ENCODE measurements at places on chromosomes 1 and 21.

DNA sequence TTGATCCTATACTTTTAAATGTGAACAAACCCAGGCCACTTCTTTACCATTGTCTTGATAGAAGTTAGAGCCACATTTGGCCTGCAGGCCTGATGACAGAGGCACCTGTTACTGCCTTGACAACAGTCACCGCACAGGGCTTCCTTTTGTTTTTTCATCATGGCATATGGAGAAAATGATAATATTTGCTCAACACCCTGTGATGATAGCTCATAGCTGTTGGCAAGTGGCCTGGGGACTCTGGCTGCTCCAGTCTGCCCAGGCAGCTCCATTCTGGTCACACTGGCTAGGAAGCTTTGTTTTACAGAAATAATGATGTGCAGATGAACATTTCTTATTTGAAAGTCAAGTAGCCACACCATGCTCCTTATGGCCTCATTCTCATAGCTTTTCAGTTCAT is 89.6 kb upstream of the GPR88 start:
- DNase-seq: no peak

- DNase-seq: peak; percentile 2
These were observed 1262.8 kb upstream of the PRMT6 start for GRCh38 chr1:105793536-105794146.

DNA sequence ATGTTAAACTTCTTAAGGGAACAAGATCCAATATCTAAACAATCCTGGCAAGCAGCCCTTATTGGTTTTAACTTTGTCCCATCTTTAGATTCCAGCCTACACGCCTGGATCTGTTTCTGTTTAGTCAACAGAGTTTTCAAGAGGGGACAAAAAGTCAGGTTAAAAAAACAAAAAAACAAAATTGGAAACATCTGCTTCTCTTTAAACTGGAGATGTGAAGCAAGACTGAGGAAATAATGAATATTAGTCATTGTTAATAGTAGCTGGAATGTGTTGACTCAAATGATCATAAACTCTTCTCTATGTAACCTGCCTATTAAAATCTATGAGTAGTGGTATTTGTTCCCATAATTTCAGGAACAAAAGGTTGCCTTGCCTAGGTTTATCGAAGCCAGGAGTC is 55.0 kb downstream of the NID1 start:
- DNase-seq: no peak

DNA sequence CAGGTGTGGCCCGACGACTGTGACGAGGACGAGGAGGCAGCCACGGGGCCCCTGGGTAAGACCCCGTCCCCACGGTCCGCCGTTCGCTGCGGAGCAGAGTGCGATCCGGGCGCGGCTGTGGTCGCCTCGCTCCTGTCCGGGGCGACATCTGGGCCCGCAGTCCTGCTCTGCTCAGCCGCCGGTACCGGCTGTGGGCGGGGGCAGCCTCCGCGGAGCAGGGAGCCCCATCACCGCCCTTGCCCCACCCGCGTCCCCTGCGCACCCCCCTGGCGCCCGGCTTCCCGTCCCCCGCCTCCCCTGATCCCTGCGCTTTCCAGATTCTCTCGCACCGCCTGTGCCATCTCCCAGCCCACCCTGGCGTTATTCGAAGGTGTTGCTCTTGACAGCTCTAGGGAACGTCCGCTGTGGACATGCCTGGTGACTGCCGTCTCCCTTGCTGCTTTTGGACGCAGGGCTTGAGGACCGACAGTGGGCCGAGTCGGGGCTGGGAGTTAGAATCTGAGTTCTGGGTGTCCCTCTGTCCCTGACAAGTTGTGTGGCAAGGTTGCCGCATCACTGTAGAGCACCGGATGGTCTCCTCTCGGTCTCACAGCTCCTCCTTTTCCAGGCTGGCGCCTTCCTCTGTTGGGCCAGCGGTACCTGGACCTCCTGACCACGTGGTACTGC is 596 bp downstream of the TOR3A start:
- DNase-seq: peak; percentile 21

- DNase-seq: peak; percentile 5
These were observed 15.4 kb upstream of the LCE5A start for GRCh38 chr1:152495066-152495675.

GRCh38 chr1:85822696-85823095 is 114.5 kb upstream of the ZNHIT6 start:
- DNase-seq: no peak

GRCh38 chr21:33368124-33368523 is 35.1 kb upstream of the IFNGR2 start:
- DNase-seq: no peak

DNA sequence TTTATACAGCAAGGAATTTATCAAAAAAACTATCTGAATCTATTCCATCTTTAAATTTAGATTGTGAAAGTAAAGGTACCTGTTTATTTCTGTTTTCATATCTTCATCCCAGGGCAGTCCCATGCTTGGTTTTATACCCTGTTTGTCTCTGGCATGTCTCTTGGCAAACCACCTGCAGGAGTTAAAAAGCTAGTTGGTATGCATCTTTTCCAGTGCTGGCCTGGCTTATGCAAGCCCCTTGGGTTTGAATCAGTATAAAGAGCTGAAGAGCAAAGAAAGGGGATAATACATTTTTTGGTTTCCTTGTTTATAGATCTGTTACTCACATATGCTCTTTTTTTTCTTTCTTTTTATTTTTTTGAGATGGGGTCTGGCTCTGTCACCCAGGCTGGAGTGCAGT is 37.8 kb downstream of the LRRC8C start:
- no peak for DNase-seq

DNA sequence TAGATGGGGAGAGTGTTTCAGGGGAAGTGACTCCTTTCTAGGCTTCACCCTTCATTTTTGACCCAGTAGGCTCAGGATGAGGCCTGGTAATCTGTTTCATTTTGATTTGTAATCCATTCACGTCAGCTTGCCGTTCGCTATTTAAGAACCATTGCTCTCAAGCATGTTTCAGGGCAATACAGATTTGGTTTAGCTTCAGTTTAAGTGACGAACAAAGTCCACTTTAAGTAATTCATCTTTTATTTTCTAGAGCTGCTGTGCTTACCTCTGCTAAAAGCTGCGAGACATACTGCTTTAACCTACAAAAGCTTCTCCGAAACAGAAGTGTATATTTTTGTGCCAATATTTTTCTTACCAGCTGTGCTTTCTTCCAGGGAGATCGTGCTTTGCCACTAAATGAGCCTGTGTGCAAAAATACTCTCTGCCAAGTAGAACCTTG is 8.9 kb upstream of the FMO3 start:
- no peak for DNase-seq

DNA sequence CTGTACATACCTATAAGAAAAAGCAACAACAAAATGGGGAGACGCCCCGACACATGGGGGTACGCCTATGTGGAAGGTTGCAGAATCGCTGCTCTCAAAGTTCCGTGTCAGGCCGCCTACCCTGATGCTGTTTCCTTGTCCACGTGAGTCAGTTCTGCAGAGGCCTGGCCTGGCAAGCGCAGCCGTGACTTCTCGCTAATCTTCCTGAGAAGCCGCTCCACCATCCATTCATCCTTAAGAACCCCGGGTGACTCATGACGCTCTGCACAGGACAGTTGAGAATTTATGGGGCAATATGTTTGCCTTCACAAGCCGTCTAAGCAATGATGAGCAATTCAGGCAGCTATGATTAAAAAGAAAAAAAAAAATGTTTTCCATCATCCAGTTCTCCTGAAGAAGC is 122.3 kb upstream of the TMPRSS2 start:
- no peak for DNase-seq

DNA sequence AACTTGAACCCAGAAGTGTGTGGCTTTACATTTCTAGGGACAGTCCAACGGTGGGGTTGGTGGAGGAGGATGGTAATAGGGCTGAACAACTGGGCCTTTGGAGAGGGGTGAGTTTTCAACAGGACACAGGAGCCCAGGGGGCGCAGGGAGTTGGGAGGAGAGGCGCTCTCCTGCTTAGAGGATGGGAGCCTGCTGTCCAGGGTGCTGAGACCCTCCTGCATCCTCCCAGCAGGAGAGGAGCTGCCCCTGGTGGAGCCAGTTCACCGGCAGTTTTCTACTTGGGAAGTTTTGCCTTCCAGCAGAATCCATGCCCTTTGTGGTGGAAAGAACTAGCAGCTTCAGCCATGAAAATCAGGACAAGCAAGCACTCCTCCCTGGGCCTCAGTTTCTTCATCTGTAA is 8.6 kb downstream of the KCNC4 start:
- no peak for DNase-seq

GRCh38 chr1:48683839-48684238 is 92.9 kb downstream of the BEND5 start:
- DNase-seq: no peak

- DNase-seq: no peak
These were observed 63.9 kb downstream of the MAP3K7CL start for GRCh38 chr21:29194342-29194741.

DNA sequence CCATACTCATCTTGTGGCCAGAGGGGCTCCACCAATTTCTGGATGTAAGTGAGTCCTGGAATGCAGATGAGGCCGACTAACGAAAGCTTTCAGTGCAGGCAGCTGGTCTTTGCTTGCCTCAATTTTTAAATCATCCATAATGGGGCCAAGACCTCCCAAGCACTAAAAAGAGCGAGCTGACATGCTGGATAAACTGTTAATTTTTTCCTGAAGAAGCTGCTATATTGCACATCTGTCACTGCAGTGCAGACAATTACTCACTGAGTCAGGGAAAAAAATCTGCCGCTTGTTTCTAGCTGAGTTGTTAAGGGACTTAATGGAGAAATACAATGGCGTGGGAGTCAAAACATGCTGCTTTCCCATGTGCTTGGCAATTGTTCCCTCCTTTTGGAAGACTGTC is 205.5 kb downstream of the GPATCH2 start:
- DNase-seq: no peak

- no peak for DNase-seq
These were observed 45.8 kb upstream of the WNT2B start for GRCh38 chr1:112462953-112463279.

DNA sequence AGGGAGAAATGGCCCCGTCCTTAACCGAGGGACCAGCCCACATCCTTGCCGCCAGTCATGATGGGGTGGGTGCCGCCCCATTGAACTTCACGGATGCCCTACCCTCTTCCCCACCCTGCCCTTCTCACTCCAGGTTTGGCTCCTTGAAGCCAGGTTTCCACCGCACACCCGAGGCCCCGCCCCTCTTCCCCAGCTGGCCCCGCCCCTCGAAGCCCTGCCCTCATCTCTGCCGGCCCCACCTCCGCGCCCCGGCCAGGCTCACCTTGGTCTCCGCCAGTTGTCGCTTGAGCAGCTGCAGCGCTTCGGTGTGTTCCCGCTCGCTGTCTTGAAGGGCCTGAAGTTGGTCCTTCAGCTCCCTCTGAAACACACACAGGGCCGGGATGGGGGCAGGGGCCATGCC is 16.6 kb downstream of the TRIM62 start:
- DNase-seq: no peak
